ENCODE measurements at places on chromosomes 16 and 17.

- DNase-seq: peak; percentile 1
Observed at GRCh38 chr16:22898874-22899348, 84.9 kb downstream of the HS3ST2 start.

DNA sequence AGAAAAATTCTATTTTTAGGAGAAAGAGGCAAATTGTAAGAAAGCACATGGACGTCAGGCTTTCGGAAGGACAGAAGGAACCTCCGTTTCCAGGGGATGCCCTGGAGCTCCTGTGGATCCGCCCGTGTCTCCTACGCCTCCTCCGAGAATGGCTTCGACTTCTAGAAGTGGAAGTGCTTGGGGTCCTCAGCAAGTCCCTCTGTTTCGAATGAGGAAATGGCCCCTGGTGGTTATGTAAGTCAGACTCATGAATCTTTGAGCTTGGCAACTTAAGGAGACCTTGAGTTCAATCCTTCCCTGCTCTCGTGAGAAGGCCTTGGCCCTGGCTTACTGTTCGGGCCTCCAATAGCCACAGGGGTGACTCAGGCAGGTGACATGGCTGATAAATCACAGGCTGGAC, 38.9 kb downstream of the COX4I1 start:
- DNase-seq: no peak

DNA sequence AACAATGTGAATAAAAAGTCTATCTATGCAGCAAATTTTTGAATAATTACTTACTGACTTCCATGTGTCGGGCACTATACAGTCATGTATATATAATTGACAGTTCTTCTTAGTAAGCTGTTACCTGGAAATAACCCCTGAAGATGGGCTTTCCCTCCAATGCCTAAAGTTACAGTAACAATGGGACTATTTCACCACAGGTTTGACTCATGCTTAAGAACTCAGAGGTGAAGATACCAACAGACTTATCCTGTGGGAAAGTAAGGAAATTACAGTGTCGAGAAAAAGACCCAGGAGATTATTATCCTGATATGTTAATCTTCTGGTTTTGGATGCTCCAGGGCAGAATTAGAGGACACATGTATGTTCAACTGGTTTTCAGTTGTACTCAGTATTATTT, 601.5 kb upstream of the SOX9 start:
- no peak for DNase-seq

- no peak for DNase-seq
Observed at GRCh38 chr16:24858219-24859041, 12.7 kb downstream of the SLC5A11 start.

DNA sequence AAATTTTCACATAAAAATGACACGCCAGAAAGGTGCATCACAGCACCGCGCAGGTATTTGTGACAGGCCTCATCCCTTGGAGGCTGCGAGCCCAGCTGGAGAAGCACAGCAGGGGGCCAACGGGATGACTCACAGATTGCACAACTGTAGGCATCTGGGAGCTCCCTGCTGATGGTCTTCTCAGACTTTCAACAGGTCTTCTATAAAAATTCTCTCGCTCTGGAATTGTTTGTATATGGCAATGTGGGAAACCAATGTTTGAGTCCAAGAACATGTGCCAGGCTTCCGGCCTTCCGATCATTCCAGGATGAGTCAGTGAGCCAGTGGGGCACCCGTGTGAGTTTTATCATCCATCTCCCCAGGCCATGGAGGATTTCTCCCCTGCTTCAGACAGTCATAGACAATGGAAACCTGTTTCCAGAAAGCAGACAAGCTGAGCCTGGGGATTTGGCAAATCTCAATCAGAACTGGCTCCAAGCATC, 24.1 kb upstream of the ADORA2B start:
- DNase-seq: no peak

- DNase-seq: no peak
Observed at GRCh38 chr16:58345574-58346354, 46.5 kb upstream of the GINS3 start.

DNA sequence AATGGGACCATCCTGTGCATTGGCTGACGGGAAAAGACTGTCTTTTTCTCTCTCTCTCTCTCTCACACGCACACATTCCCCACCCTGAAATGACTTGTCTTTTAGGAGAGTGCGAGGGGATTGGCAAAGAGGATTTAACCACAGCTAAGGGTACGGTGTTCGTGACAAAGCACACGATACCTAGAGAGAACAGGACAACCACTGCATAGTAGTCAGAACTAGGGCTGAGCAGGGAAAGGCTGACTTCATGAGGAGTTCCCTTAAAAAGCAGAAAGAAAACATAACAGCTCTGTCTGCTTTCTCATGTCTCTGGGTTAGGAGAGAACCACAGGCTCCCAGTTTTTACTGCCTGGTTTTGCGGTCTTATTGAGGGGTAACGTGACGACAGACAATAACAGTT, 742.8 kb upstream of the SOX9 start:
- DNase-seq: no peak

GRCh38 chr16:68230176-68230571, 5.8 kb downstream of the ESRP2 start:
- no peak for DNase-seq

- no peak for DNase-seq
Observed at GRCh38 chr16:58205276-58206036, 7.5 kb upstream of the CSNK2A2 start.

DNA sequence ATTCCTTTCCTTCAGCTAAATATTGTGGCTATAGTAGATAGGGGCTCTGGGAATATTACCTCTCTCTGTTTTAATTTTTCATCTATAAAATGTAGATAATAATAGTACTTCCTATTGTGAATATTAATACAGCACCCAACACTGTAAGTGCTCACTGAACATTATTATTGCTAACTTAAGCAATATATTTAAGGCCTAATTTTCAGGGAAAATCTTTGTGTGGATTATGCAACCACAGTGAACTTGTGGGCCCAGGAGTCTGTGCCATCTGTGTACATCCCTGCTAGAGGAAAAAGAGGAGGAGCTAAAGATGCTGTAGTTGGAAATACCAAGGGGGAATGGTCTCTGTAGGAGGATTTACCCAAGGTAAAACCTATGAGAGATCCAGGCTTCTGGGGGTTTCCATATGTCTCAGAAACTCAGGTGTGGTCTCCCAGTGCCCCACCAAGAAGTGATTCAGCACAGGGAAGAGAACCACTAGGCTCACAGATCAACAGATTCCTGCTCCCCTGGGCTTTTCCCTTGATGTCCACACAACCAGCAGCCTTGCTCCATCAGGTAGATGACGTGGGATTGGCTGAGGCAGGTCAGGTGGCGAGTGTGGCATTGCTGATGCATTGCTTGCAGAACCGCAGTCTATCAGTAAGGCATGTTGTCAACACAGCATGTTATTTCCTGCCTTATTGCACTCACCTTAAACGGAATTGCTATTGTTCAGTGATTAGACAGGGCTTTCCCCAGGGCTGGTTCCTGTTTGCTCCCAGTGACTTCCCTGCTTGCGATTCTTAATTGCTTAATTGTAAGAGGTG, 1.6 kb upstream of the N4BP1 start:
- peak; percentile 66 for DNase-seq

DNA sequence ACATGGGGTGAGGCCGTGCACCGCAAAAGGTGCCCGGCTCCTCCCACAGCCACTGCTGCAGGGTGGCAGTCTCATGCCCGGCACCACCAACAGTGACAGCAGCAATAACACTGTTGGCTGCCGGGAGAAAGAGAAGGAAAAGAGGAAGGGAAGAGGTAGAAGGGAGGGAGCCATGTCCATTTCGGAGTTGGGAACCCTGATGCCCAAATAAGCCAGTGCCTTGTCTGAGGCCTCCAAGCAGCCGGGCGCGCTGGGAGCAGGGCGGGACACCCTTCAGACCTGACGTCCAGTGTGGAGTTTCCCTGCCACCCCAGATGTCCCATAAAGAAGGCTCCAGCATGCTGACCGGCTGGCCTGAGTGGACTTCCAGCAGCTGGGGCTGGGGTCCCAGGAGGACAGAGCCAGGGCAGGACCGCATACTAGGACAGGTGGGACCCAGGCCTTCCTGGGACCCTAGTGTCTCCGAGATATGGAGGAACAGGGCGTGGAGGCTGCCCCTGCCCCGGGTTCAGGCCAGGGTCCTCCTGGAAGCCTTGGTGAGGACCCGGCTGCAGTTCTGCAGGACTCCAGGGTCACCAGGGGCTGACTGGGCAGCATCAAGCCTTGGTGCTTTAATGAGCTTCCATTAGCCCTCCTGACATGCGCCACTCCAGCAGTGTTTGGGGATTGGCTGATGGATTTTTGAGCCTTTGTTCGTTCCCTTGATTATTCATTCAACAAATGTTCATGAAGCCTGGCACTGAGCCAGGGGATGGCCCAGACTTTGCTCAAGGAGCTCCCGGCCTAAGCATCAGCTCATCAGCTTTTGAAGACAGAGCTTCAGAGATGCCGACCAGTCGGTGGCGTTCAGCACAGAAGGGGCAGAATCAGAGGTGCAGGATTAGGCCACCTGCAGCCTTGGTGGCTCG, 223.6 kb upstream of the CIBAR2 start:
- no peak for DNase-seq

GRCh38 chr17:59365383-59365981, 34.0 kb downstream of the YPEL2 start:
- DNase-seq: no peak

GRCh38 chr17:30224419-30224960, 11.0 kb downstream of the SLC6A4 start:
- DNase-seq: no peak

DNA sequence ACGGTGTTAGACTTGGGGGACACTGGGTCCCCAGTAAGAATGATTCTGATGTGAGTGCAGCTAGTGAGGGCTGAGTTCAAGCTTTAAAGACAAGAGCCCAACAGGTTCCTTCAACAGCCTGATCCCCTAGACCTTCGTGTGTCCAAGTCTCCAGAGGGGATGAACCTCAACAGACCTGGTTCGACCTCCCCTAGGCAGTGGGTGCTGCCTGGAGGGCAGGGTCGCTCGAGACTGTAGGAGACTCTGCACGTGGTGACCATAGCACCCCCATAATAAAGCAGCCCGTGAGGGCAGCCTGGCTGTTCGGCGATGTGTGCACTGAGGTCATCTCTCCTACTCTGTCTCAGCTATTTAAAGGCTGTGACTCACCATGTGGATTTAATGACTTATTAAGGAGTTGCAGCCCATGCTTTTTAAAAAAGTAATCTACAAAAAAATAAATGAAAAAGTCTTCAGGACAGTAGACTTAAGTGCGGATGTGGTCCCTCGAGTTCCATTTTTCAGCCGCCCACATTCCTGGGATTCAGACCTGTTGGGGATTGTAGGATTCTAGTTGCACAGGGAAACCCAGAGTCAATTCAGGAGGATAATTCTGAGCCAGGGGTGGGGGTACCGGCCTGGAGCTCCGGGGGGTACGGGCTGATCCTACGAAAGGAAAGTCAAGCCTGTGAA, 23.4 kb upstream of the METRNL start:
- no peak for DNase-seq

GRCh38 chr17:51166987-51167931, 1.0 kb downstream of the NME2 start:
- peak; percentile 36 for DNase-seq

- no peak for DNase-seq
Observed at GRCh38 chr17:35645923-35646322, 58.8 kb downstream of the AP2B1 start.

DNA sequence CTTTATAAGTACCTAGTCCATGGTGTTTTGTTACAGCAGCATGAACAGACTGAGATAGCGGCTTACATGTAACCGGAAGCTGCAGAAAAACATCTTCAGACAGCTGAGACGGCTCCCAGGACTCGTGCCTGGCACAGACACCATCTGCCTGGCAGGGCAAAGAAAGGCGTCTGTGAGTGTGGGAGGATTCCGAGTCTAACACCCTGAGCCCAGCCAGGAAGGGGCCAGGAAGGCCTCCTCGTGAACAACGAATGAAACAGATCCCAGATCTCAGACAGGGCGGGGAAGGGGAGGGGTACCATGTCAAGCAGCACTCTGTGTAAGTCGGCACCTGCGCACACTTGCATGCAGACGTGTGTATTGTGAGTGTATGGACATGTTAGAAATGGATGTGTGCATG, 4.4 kb upstream of the CSNK1D start:
- no peak for DNase-seq

GRCh38 chr16:30478766-30479478, 6.4 kb downstream of the ITGAL start:
- DNase-seq: no peak

DNA sequence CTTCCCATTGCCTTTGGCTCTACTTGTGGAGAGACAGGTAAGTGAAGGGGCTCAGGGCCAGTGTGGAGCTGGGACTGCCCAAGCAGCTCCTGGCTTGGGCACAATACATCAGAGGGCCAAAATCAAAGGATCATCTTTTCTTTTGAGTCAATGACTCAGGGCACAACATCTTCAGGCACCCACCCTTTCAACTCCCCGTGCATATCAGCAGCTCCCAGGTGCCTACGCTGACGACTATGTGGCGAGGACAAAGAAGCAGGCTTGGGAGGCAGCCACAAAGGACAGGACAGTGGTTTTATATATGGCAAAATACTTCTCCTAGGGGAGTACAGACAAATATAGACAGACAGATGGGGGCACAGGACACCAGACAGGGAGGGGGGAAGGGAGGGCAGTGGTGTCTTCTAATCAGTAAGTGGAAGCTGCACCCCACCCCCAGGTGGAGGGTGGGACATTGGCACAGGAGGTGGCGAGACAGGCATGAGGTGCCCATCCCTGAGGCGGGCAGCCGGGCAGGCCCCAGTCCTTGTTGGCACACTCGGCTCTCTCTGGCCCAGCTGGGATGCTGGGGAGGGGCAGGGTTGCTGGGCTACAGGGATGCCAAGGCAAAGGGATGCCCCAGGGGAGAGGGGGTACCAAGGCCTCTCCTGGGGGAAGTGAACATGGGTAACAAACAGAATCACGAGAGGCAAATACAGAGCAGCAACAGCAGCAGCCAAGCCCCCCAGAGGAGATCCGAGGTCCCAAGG, 7.7 kb upstream of the ARL5C start:
- no peak for DNase-seq

DNA sequence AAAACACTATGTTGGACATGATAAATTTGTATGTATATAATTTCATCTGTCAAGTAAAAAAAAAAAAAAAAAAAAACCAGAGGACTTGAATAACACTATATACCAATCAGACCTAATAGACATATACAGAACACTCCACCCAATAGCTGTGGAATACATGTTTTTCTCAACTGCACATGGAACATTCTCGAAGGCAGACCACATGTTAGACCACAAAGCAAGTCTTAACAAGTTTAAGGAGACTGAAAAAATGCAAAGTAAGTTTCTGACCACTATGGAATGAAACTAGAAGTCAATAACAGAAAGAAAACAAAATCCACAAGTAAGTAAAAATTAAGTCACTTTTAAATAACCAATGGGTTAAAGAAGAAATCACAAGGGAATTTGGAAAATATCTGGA, 8.4 kb upstream of the CNTNAP4 start:
- DNase-seq: no peak

DNA sequence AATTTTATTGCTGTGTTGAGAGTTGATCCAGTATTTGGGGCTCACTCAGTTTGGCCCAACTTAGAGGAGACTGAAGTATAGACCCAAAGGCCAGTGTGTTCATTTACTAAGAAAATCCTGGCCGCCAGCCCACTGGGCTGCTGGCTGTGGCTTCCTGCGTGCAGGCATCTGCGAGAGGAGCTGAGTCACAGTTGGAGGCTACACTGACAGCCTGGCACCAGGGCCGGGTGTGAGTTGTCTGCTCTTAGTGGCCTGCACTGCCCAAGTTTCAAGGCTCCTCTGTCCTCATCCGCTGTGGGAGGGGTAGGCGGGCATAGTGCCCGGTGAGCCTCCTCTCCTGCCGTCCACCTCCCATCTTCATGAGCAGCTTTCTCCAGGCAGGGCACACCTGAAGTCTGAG, 54.2 kb downstream of the PLD6 start:
- no peak for DNase-seq

All from activated naive CD4-positive, alpha-beta T cell (primary cell).